ENCODE measurements at places on chromosomes 4 and X. TPM values are rescaled to one million over a fixed set of nuclear protein-coding genes. Genes with fewer than 3 reads are reported as not detected.

GRCh38 chrX:96833333-96833732 is 50.4 kb upstream of the RPA4 start:
- no peak for DNase-seq

DNA sequence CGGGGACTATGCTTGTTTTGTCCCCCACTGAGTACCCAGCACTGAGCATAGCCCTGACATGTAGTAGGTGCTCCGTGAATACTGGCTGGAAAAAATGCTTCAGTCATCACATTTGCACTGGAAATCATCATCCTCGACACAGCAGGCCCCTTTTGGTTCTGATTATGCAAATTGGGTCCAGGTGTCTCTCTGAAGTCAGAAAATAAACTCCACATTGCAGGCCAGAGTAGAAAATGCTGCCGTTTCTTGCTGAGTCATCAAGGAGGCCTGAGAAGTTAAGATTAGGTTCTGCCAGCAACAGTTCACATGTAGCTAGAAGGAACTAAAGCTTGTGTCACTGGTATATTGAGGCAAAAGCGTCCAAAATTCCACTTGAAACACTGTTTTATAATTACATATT is 15.0 kb upstream of the STK32B start:
- no peak for DNase-seq

DNA sequence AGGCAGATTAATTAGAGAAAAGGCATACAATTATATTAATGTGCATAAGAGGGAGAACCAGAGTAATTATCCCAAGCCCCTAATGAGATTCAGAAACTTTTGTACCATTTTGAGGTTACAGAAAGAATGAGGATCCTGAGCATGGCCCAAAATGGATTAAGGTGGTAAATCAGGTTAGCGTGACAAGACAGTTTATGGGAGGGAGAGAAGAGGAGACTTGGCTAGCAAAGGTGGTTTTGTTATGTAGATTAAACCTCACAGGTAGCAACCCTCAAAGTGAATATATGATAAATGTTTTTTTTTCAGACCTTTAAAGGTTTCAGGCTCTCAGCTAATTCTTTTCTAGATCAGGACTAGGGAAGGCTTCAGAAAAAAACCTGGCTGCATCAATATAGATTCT is 781.8 kb downstream of the FAM133A start:
- DNase-seq = no peak

GRCh38 chrX:23168291-23168690 is 166.4 kb upstream of the PTCHD1 start:
- no peak for DNase-seq

- no peak for DNase-seq
Measured at GRCh38 chr4:3485011-3485791, 22.1 kb downstream of the DOK7 start.

DNA sequence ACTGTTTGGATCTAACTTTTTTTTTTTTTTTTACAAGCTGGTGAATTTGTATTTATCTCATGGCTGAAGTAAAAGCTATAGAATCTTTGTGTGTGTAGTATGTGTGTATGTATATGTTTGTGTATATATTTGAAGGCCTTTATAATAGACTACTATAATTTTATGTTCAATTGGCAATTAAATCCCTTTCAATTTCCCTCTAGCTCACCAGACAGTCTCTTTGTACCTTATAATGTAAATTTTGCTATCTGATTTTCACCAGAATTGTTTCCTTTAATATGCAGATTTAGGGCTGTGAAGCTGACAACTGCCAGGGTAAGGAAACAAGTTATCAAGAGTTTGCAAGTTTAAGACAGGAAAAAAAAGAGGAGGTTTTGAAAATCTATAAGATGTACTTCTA is 33.1 kb upstream of the MTMR8 start:
- DNase-seq = no peak

DNA sequence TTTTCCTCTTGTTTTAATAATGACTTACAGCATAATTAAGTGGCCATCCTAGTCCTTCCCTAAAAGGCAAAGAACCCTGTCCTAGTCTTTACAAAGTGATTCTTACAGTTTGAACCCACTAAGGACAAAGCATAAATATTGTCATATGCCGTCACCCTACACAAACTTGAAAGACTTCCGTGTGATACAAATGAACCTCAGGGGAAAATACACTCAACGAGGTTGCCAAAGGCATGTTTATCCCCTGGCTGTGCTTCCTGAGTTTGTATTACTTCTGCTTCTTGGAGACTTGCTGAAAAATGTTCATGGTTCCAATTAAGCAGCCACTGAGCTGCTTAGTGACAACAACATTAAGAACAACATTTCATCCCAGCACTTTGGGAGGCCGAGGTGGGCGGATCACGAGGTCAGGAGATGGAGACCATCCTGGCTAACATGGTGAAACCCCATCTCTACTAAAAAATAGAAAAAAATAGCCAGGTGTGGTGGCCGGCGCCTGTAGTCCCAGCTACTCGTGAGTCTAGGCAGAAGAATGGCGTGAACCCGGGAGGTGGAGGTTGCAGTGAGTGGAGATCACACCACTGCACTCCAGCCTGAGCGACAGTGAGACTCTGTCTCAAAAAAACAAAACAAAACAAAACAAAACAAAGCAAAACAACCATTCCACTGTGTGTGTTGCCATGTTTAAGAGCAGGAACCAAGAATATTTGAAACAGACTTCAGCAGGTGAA is 16.2 kb downstream of the RASSF6 start:
- DNase-seq = no peak

GRCh38 chr4:5797866-5798265 is 86.9 kb downstream of the EVC start:
- DNase-seq = no peak

DNA sequence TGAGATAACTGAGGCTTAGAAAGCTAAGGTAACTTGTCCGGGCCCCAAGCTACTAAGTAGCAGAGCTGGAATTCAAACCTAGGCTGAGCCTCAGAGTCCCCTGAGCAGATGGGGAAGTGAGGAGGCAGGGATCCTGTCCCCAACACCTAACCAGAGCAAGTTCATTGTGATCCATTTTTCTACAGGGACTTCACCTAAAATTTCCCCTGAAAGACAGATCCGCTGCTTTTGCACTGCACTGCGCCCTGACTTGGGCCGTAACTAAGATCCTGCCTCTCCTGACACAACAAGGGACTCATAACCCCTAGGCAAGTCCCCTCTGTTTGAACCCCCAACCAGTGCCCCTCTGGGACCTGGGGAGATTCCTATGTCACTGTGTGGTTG is 25.6 kb upstream of the MTM1 start:
- no peak for DNase-seq

DNA sequence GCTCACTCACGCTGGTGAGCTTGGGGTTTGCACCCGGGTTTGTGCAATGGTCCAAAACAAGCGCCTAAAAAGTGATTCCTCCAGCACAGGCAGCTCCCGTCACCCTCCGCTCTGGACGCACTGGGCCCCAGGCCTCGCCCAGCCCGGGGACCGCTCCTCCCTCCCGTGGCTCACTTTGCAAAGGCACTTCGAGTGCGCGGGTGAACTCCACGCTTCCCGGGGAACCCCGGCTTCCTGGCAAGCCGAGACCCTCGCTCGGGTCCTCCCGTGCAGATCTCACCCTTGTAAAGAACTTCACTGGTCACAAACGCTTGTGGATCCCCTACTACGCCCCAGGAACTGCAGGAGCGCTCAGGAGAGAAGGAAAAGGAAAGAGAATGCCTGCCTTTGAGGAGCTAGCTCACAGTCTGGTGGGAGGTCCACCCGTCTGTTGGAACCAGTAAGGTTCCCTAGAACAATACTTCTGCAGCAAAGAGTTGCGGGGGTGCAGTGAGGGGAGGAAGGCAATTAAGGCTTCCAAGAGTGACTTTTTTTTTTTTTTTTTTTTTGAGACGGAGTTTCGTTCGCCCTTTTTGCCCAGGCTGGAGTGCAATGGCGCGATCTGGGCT is at the start of gene CTPS2:
Gene CTPS2, minus strand, starts transcription at position 122 of the 608 bp plus-strand sequence. CDS start 9,767 bp downstream, outside the sequence.
- DNase-seq = no peak

- DNase-seq = no peak
Measured at GRCh38 chr4:89570931-89571330, 263.3 kb upstream of the GPRIN3 start.

- no peak for DNase-seq
Measured at GRCh38 chr4:115781528-115782146, 668.2 kb upstream of the NDST4 start.

GRCh38 chrX:109719264-109719663 is 13.8 kb downstream of the ACSL4 start:
- no peak for DNase-seq

- no peak for DNase-seq
Measured at GRCh38 chr4:139368998-139369397, 66.7 kb upstream of the NDUFC1 start.

DNA sequence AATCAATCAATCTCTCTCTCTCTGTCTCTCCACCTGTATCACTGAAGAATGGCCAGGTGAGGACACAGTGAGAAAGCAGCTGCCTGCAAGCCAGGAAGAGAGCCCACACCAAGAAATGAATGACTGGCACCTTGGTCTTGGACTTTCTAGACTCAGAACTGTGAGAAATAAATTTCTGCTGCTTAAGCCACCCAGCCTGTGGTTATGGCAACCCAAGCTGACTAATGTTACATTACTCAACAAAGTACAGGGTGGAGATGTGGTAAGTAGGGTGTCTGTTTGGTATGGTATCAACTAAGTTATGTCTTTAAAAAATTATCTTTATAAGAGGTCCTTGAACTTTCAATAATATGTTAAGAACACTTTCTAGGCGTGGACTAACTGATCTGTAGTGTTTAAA is 159.3 kb downstream of the EPHA5 start:
- no peak for DNase-seq

- DNase-seq = no peak
Measured at GRCh38 chr4:159052315-159052714, 50.6 kb upstream of the RAPGEF2 start.

DNA sequence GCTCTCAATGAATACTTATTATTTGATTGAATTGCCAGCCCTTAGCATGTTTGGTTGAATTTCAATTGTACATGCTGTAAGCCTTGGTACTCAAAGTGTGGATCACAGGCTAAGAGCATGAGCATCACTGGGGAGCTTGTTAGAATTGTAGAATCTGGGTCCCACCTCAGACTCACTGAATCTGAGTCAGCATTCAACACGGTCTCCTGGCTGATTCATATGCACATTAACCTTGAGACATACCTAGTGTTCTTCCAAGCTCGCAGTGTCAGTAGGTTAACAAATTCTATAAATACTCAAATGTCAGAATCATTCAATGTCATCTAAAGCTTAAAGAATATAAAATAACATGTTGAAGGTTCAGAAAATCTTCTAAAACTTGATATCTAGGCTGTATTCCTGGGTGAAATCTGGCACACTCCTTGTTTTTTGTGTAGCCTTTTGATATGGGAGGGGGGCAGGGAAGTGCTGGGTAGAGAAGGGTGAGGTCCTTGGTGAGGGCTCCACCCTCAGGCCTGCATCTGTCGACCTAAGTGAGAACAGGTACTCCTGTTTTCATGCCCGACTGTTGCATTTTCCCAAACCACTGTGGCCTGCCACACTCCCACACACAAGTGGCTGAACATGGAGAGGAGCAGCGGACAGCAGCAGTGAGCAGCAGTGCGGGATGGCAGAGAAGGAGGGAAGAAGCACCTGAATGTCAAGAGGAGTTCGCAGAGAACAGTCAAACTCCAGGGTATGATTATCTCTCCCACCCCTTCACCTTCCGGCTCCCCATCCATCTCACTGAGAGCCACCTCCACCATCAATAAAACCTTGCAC is 529.6 kb upstream of the IGFBP7 start:
- DNase-seq = no peak

- DNase-seq = no peak
Measured at GRCh38 chr4:168129802-168130201, 37.5 kb downstream of the ANXA10 start.

DNA sequence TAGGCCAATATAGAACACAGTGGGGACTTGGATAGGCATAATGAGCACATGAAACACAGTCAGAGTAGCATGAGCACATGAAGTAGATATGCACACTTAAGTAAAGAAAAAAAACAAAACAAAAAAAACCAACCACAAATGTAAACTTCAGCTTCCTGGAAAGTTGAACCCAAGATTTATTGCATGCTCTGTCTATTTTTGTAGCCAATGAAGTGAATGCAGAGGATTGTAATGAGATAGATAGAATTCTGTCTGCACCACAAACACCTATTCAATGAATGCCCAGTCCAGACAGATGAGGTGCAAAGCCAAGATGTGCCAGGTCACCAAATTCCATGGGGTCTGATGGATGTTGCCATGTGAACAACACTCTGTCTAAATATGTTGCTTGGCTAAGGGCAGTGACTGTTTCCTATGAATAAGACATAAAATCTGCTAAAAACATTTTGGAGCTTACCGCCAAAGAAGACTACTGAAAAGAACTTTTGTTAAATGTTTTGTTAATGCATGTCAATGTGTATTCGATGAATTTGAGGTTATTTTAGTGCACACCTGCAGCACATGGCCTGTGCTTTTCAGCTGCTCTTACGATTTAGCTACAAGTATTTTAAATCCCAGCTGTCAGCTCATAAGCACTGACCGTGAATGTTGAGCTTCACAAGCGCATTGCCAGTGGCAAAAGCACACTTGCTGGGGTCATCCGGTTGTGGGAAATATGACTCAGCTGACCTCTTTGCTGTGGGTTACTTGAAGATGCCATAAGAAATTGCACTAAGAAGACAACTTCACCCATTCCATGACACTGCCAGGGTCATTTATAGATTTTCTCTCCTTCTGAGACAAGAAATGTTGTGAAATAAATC is 374.8 kb upstream of the GNPDA2 start:
- no peak for DNase-seq

- DNase-seq = no peak
Measured at GRCh38 chr4:48008021-48008596, 8.4 kb downstream of the CNGA1 start.

DNA sequence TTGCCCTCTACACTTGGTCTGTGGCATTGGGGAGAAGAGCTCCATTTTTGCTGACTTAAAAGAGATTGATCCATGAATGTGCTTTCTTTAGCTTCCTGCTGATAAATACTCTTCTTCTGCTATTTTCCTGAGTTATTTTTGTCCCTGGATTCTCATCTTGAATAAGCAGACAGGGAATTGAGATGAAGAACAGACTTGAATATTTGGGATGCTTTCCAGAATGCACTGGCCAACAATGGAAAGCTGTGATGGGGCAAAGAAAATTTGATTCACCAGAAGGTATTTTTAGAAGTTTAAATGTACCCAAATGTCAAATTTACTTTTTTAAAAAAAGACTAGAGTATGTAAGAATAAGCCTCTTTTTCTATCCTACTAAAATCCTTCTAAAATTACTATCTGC is 309.9 kb upstream of the PPP1R2C start:
- DNase-seq = no peak

- no peak for DNase-seq
Measured at GRCh38 chr4:101596781-101597552, 193.6 kb upstream of the BANK1 start.

SULT1B1 gene
- 0.24 TPM for total RNA-seq

CT47B1 gene
- total RNA-seq = not detected

MORF4L2 gene
- 405 TPM for total RNA-seq

PAGE2B gene
- total RNA-seq = not detected

TMEM156 gene
- 9.6 TPM for total RNA-seq

IQSEC2 gene
- 16.6 TPM for total RNA-seq

EGFL6 gene
- total RNA-seq = not detected

CT45A5 gene
- not detected for total RNA-seq

ADH7 gene
- total RNA-seq = not detected

SHOX gene
- total RNA-seq = not detected

SLC25A4 gene
- total RNA-seq = 12.5 TPM

CXXC4 gene
- 0.05 TPM for total RNA-seq

FGB gene
- not detected for total RNA-seq

F8 gene
- total RNA-seq = 1.8 TPM

WDR17 gene
- total RNA-seq = 0.05 TPM
